Naive B cell (primary cell): ENCODE measurements at places on chromosomes 11 and 22.

DNA sequence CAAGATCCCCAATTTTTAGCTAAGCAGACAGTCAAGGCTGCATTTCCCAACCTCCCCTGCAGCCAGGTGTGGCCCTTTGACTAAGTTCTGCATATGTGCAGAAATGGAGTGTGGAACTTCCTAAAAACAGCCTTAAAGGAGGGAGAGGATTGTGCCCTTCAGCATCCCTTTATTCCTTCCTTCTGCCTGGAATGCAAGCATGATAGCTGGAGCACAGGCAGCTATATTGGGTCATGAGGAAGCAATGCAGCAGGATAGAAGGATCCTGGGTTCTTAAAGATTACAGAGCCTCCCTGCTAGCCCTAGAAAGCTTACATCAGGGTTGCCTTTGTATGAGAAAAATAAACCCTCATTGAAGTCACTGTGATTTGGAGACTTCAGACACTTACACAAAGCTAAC is 29.9 kb downstream of the FADD start:
- no peak for DNase-seq

GRCh38 chr11:43135966-43136534 is 175.7 kb upstream of the API5 start:
- no peak for DNase-seq

- no peak for DNase-seq
Observed at GRCh38 chr11:133383689-133384088, 148.6 kb downstream of the OPCML start.

DNA sequence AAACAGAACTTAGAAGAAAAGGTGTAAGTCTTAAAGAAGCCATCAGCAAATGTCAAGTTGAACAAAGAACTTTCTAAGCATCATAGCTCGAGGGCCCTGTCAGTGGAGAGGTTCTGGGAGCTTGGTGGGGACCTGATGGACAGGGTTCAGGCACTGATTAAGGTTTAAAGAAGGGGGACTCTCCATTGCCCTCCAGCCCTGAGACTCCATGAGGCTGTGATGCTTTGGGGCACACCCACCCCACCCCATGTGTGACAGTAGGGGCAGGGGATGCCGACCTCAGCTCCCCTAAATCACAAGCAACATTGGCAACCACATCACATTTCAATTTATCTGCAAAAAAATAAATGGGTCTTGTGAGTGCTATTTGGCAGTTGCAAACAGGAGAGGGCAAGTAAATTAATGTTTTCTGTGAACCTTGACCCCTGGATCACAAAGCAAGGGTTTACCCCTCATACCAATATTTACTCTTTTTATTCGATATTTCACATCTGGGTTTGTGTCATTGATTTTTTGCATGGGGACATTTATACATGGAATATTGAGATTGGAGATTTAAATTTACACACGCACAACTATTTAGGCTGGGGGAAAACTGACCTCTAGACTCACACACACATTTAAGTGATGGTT is 37.1 kb upstream of the ANO1 start:
- no peak for DNase-seq

- no peak for DNase-seq
Observed at GRCh38 chr22:47407461-47408025, 645.1 kb downstream of the TBC1D22A start.

DNA sequence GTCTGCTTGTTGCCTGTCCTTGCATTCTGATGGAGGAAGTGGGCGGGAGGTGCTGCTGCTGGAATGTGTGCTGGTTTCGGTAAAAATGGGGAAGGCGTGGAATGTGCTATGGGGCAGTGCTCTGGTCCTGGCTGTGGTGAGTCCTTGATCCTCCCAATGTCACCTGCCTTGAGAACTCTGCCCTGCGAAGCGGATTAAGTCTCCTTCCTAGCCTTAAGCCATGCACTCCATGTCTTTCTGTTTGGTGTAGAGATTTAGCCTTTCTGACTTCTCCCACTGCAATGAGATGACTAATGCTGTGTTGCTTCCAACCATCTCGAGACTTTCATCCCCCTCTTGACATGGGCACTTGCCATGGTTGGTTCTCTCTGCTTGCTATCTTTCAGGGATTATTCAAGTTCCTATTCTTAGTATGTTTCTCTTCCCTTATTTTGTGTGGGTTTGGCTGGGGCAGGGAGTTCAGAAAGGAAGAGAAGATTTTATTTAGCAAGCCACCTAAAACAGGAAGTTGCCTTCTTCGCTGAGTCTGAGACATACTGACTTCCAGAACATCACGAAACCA is 687.9 kb downstream of the NTM start:
- DNase-seq, result no peak

- no peak for DNase-seq
Observed at GRCh38 chr11:134654161-134654915, 242.3 kb upstream of the B3GAT1 start.

- DNase-seq, result no peak
Observed at GRCh38 chr22:37647928-37648327, 8.5 kb downstream of the SH3BP1 start.

GRCh38 chr22:44385781-44386180 is 73.0 kb upstream of the SHISAL1 start:
- no peak for DNase-seq
